ENCODE measurements at places on chromosomes 7 and 10.

GRCh38 chr7:22612776-22613175 lies 112.8 kb upstream of the STEAP1B start:
- DNase-seq, result no peak

DNA sequence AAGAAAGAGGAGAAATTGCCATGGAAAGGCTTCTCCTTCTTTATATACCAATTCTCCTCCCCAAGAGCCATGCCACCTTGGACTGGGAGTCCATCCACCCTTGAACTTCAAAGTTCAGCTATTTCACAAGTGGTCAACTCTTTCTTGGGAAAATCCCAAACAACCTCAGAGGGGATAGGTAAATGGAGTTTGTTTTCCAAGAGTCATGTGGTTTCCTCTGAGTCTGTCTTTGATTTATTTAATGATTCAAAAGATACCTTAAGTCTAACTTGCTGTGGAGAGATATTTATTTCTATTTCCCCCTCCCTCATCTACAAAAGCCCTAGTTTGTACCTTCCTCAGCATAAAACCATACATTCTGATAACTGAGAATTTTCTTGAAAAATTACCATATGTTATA lies 758.6 kb upstream of the IGFBP3 start:
- no peak for DNase-seq

- no peak for DNase-seq
These were observed 298.9 kb upstream of the CNTNAP2 start for GRCh38 chr7:145817687-145818086.

GRCh38 chr7:10952588-10952987 lies 21.1 kb upstream of the PHF14 start:
- DNase-seq, result no peak

- no peak for DNase-seq
These were observed 40.8 kb downstream of the CYP2C19 start for GRCh38 chr10:94803307-94803706.

GRCh38 chr7:117065571-117066150 lies 112.4 kb downstream of the ST7 start:
- no peak for DNase-seq

DNA sequence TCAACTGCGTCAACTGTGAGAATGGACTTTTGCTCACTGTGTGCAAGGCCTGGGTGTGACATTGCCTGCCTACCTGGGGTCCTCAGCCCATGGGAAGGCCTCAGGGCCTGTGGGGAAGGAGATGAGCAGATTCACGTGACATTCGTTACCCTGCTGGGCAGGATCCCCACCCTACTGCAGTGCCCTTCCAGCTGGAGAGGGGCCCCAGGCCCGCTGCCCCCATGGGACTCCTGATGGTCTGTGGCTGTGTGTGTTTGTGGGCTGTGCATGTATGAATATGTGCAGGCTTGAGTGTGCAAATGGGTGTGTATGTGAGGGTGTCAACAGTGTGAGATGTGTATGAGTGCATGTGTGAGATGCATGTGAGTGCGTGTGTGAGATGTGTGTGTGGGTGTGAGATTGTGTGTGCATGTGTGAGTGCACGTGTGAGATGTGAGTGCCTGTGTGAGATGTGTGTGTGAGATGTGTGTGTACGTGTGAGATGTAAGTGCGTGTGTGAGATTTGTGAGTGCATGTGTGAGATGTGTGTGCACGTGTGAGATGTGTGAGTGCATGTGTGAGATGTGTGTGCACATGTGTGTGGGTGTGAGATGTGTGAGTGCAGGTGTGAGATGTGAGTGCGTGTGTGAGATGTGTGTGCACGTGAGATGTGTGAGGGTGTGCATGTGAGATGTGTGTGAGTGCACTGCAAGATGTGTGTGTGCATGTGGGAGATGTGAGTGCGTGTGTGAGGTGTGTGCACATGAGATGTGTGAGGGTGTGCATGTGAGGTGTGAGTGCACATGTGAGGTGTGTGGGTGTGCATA lies 29.7 kb downstream of the PPIF start:
- no peak for DNase-seq

GRCh38 chr7:41869596-41869995 lies 166.7 kb upstream of the INHBA start:
- DNase-seq, result no peak

DNA sequence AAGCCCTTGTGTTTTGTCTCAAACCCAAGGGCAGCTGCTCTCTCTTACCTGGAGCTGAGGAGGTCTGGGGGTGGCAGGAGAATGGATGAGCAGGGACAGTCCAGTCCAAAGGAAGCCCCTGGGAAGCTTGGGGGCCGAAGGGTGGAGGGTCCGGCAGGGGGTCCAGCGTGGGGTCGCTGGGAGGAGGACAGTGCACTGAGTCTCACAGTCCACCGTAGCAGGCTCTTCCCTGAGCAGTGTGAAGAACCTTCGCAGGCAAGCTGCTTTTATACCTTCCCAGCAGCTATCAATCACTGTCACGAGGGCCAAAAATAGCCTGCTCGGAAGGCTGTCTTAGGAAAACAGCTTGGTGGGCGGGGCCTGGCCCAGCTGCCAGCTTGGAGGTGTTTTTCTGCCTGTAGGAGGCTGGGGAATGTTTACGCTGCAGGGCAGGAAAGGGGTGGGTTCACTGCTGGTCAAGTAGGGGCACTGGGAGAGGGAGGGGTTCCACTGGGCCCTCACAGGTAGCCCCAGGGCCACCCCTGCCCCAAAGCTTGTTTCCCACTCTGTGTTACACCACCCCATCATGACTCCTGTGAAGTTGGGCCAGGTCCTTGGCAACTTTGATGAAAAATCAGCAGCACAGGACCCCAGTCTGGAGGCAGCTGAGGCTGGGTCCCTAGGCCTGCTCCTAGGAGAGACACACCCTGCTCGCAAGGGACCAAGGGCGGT lies at the start of gene DEPP1:
Gene DEPP1 (minus strand): TSS at position 240 of the 711 bp plus-strand sequence. CDS start 779 bp downstream, outside the sequence.
- no peak for DNase-seq

- DNase-seq, result no peak
These were observed 127.6 kb upstream of the UNC5B start for GRCh38 chr10:71084818-71085126.

- DNase-seq, result no peak
These were observed 183.1 kb downstream of the NRP1 start for GRCh38 chr10:33151344-33151864.

GRCh38 chr10:90621577-90621976 lies 236.3 kb downstream of the HTR7 start:
- no peak for DNase-seq

GRCh38 chr7:92598310-92598981 lies 8.3 kb upstream of the FAM133B start:
- no peak for DNase-seq

GRCh38 chr7:101961811-101962210 lies 144.4 kb downstream of the CUX1 start:
- no peak for DNase-seq

DNA sequence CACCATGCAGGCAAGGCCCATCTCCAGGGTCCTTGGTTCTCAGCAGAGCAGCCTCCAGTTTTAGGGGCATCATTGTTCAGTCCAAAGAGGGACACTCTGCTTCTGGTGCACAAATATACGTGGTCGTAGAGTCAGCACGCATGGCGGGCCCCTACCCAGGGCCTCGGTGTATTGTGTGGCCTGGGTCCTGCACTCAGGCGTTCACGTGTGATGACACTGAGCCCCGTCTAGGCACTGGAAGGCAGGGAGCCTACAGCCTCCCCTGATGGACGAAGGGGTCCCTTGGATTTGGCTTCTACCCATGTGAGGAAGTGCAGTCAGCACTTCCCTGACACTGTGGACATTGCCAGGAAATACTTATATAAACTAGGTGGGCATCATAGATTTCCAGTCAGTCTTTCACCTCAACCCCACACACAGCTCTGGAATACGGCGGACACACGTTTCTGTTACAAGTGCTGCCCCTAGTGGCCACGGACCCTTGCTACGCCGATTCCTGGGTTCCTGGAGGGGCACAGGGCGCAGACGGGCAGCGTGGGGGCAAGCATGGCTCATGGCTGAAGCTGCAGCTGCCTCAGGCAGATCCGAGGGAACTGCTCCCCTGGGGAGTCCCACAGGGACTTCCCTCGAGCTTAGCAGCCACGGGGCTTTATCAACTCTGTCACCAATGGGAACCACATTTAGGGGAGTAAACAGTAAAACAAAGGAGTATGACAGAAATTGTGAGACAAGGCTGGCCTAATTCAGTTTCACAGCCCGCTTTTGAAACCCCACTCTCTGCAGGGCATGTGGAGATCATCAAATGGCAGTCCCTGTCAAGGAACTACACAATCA lies 25.4 kb downstream of the AIFM2 start:
- peak; percentile 11 for DNase-seq

DNA sequence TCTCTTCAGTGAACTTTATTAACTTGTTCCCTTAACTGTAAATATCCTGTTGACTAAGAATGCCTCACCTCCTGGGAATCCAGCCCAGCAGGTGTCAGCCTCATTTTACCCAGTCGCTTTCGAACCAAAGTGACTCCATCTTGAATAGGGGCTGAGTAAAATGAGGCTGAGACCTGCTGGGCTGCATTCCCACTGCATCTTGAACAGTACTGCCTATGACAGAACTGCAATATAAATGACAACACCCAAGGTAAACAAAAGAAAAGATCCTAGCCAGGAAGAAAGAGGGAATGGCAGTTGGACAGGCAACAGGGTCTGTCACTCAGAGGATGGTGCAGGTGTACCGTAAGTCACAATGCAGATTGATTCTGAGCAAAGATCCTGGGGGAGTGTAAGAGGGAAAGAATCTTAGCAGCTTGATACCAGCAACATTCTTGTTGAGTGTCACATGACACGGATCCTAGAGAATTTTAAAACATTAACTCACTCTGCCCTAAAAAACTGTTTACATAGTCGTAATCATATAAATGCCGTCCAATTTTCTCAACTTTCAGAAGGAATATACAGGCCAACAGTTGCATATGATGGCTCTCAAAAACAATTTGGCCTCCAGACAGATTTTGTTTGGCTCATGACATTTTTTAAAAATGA lies 4.4 kb upstream of the FAM107B start:
- no peak for DNase-seq

GRCh38 chr7:149456506-149457421 lies 4.1 kb downstream of the ZNF777 start:
- DNase-seq, result no peak

- no peak for DNase-seq
These were observed 54.9 kb downstream of the AHCYL2 start for GRCh38 chr7:129279757-129280156.

DNA sequence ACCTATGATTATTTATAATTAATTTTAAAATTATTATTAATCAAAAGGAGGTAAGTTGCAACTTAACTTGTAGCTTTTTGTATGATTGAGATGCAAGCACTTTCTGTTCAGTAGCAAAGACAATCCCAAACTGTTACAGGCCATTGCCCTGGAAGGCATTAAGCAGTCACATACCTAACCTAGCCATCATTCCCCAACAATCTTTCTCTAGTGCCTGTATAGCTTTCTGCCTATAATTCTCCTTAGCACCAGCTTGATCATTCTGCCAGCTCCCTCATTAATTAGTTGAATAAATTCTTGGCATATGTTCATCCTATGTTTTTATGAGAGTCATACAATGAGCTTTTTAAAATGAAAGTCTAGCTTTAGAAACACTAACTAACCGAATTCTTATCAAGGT lies 178.9 kb upstream of the TMEM106B start:
- no peak for DNase-seq

- no peak for DNase-seq
These were observed 266.8 kb downstream of the CELF2 start for GRCh38 chr10:11284291-11285085.

DNA sequence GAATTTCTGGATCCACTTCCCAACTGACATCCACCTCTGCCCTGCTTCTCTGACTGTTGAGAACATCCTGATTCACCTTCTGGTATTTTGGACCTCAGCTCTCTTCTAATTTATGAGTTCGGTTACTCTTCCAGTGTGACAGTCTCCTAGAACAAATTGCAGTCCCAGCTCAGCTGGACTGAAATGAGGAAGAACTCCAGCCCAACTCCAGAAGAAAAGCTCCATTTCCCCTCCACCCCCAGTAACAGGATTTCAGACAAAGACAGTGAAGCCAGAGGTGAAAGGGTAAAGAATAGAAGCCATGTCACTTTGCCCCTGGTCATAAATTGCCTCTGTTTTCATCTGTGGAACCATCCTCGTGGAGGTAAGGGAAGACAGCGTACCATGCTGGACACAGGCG lies 26.2 kb upstream of the INHBA start:
- DNase-seq, result no peak

DNA sequence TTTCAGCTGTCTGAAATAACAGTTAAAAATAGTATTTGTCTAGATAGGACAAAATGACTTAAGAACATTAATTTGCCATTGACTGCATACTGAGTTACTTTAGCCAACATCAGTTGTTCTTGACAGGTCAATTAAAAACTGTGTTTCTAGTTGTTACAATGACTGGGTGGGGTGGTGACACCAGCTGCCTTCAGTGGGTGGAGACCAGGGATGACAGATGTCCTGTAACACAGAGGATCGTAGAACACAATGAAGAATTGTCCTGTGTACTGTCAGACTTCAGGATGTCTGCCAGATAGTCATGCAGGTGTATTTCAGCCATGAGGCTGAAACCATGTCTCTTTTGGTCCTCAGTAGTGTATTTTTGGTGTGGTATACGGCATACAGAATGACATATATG lies 24.4 kb downstream of the TRUB1 start:
- DNase-seq, result no peak

DNA sequence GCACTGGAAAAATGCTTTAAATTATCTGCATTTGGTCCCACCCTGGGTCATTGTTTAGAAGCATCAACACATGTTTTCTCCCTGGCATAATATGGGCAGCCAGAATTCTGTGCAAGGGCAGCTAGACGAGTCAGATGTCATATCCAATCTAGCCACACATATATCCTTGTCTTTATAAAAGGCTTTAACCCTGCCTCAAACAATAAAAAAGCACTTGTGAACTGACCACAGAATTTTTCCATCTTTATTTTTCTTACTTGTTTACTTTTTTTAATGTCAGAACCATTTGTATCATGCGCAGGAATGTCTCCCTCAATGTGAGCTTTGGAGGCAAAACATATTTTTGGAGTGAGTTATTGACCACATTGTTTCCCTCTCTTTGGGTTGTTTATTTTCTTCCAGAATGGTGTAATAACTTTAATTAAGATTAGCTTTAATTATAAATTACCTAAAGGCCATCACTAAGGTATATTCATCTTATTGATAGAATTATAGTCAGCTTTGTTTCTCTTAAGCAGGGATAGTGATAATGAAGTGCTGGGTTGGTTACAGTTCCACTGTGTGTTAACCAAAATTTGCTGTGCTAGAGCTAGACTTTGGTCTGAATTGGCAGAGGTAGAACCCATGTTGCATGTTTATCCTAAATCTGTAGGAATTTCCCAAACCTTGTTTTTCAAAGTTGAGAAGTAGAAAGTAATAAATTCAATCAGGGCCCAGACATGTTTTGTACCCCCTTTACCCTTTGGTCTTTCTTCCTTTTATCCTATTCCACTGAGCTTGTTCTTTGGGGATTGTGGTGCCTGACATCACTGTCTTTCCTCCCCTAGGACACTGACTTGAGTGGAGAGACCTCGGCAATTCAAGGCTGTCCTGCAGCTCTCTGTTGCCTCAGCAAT lies 1078.4 kb downstream of the KCNMA1 start:
- DNase-seq, result no peak

DNA sequence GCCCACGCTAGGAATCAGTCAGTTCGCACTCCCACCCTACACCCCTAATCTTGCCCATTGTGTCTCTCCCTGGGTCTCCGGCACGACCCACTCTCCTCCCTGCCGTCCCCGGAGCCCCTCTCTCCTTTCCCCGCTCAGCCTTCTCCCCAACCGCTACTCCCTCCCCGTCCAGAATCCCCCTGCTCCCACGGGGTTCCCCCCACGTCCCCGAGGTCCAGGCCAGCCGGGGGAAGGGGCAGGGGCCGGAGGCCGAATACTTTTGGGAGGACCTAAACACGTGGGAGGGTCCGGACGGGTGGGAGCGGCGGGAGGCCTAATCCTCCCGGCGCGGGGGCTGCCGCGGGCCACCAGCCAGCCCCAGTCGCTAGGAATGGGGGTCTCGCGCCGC lies 560 bp downstream of the RARRES2 start:
- no peak for DNase-seq

- no peak for DNase-seq
These were observed 165.0 kb downstream of the BAMBI start for GRCh38 chr10:28842321-28842720.
